Right lung (tissue), 10 donors: ENCODE measurements at places on chromosomes 1 and 21.

GRCh38 chr1:41239988-41240610 is 2.0 kb downstream of the SCMH1 start:
- peak; percentile 30 for DNase-seq

DNA sequence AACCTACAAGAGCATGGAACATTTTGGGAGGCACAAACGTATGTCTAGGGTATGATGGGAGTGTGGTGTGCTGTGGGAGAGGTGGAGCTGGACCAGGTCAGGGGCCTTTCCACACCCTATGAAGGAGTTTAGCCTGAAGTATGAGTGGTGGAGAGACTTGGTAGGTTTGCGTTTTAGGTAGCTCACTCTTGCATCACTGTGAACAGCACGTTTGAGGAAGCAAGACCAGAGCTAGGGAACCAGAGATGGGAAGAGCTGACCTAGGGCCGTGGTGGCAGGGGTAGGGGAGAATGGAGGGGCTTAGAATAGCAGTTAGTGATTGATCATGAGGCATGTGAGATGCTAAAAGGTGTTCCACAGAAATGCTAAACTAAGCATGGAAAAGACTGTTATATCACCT is 25.1 kb upstream of the ZFP69B start:
- DNase-seq = no peak

GRCh38 chr1:228029281-228029680 is 22.5 kb downstream of the WNT3A start:
- DNase-seq = no peak

GRCh38 chr1:59077466-59078069 is 219.3 kb upstream of the FGGY start:
- DNase-seq = no peak

GRCh38 chr1:172380441-172381244 is 39.8 kb upstream of the C1orf105 start:
- DNase-seq = no peak

DNA sequence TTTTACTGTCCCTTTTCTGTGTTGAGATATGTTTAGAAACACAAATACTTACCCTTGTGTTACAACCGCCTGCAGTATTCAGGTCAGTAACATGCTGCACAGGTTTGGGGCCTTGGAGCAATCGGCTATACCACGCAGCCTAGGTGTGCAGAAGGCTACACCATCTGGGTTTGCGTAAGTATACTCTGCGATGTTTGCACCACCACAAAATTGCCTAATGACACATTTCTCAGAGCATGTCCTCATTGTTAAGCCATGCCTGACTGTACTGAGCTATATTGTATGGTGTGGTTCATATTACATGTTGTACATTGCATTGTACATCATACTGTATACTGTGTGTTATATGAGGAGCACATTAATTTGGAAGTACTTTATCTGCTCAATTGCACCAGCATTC is 247.4 kb downstream of the RHOU start:
- DNase-seq = no peak

DNA sequence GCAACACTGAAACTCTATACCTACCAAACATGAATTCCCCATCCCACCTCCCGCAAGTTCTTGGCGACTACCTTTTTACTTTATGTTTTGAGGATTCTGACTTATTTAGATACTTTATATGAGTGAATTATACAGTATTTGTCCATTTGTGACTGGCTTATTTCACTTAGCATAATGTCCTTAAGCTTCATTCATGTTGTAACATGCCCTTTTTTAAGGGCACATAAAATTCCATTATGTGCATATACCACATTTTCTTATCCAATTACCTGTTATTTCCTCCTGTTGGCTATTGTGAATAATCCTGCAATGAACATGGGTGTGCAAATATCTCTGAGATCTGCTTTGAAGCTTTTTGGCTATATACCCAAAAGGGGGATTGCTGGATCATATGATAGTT is 22.0 kb upstream of the CHIT1 start:
- DNase-seq = no peak

GRCh38 chr21:36282568-36283230 is 37.3 kb upstream of the MORC3 start:
- no peak for DNase-seq

- DNase-seq = no peak
These were observed 75.0 kb upstream of the C8B start for GRCh38 chr1:57040811-57041210.

GRCh38 chr1:20380616-20381035 is 90.0 kb downstream of the VWA5B1 start:
- DNase-seq = no peak

- DNase-seq = no peak
These were observed 16.3 kb downstream of the STRIP1 start for GRCh38 chr1:110050602-110051261.

- peak; percentile 78 for DNase-seq
These were observed 31.1 kb upstream of the SLC45A3 start for GRCh38 chr1:205711105-205712048.

- DNase-seq = no peak
These were observed 226.4 kb downstream of the DYRK1A start for GRCh38 chr21:37593015-37593414.

DNA sequence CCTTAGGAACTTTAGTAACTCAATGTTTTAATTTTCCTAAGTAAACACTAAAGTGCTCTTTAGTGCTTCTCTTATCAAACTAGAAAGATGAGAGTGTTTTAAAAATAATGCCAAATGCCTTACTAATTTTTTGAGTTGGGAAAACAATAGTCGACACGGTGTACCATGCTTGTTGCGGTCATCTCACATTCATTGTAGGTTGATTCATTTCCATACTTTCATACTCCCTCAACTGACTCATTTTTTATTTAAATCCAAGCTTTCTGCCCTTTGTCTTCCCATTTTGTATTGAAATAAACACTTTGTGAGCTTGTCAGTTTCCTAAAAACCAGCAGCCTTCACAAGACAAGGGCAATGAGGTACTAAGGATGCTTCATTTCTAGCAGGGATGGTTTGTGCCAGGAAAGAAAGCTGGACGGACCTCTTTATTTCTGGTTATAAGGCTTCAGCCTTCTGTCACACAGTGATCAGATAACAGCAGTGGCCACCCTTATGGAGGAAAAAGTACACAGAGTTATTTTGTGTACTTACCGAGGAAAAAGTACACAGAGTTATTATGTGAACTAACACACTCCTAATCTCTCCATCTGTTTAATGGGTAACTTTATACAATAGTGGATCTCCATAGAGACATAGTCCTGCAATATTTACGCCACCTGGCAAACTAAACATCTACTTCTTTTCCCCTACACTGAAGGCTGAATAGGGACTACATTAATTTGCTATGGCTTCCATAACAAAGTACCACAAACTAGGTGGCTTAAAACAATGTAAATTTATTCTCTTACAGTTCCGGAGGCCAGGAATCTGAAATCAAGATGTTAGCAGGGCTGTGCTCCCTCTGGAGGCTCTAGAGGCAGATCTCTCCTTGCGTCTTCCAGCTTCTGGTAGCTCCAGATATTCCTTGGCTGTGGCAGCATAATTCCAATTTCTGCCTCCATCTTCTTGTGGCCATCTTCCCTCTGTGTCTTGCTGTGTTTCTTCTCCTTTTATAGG is 13.0 kb upstream of the CCDC190 start:
- DNase-seq = no peak

DNA sequence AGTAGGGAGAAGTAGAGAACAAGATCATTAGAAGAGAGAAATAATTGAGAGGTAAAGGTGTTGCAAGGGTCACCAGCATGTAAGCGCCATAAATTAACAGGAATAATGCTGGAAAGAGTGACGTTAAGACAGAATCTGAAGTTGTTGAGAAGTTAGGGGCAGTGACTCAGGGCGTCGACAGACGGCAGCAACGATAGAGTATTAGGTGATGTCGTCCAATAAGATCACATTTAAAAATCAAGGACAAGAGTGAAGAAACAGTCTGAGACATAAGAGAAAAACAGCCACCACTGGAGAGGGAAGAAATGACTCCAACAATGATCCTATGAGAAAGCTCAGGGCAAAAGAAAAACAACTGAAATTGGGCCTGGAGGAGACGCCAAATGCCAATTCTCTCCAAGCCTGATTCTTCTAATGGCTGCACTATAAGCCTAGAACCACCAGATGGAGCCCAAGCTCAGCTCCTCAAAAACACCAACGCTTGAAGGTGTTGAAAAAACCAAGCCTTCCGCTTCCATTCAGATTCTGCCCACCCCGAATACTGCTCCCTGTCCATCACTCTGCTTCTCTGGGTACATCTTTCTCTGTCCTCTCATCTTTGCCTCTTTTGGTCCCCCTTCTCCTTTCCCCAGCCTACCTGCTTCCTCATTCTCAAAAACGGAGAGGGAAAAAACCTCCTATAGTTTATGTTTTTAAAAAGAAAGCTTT is 70.0 kb downstream of the LUZP1 start:
- peak; percentile 50 for DNase-seq

GRCh38 chr1:229970714-229971113 is 96.3 kb upstream of the GALNT2 start:
- no peak for DNase-seq
